ENCODE measurements at places on chromosomes 5 and 9.

- DNase-seq, result no peak
These were observed 39.9 kb downstream of the DUSP1 start for GRCh38 chr5:172730981-172731679.

DNA sequence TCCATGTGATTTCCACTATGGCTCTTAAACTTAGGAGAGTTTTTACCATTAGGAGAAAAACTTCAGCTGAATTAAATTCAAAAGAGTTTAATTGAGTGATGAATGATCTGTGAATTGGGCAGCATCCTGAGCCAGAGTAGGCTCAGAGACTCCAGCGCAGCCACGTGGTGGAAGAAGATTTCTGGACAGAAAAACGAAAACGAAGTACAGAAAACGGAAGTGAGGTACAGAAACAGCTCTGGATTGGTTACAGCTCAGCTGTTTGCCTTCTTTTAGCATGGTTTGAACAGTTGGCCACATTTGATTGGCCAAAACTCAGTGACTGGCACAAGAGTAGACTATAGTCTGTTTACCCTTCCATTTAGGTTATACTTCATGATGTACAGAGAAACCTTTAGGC lies 69.2 kb upstream of the PLPP1 start:
- no peak for DNase-seq

GRCh38 chr9:98873951-98874371 lies 66.5 kb downstream of the GALNT12 start:
- DNase-seq, result no peak

DNA sequence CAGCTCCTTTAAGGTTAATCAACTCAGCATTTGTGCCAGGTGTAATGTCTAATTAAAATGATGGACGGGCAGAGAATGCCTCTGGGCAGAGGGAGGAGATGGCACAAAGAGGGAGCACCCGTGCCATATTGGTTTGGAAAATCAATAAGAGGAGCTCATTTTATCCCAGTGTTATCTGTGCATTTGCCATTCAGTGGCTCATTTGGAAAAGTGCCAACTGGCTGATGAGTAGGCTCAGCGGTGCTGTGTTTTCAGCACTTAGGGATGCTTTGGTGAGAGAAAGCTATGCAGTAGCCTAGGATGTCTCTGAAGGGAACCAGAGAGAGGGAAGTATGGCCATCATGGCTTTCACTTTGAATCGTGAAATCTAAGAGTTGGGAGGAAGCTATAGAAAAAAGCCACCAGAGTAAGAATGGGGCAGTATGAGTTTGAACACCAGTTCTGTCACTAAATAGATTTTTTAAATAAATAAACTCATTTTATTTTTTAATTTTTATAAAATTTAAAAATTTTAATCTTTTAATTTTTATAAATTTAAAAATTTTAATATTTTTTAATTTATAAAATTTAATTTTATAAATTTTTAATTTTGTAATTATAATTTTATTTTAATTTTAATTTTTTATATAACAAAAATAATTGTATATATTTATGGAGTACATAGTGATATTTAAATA lies 472.8 kb downstream of the BRINP1 start:
- no peak for DNase-seq

- no peak for DNase-seq
These were observed 10.7 kb upstream of the DIPK1B start for GRCh38 chr9:136701668-136702053.

DNA sequence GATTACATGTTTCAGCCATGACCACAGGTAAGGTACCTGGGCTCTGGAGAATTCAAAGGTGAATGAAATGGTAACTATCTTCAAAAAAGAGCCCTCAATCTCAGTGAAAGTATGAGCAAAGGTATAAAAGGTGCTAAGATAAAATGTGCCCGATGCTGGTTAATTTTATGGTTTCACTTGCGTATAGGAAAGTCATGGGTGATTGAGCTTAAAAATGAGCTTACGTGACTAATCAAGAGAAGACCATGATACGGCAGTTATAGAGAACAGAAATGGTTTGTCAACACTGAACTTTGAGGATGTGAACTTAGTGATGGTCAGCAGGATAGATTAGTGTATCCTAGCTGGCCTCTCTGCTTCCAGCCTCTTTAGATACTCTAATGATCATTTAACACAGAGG lies 320.1 kb downstream of the DEPDC1B start:
- no peak for DNase-seq

DNA sequence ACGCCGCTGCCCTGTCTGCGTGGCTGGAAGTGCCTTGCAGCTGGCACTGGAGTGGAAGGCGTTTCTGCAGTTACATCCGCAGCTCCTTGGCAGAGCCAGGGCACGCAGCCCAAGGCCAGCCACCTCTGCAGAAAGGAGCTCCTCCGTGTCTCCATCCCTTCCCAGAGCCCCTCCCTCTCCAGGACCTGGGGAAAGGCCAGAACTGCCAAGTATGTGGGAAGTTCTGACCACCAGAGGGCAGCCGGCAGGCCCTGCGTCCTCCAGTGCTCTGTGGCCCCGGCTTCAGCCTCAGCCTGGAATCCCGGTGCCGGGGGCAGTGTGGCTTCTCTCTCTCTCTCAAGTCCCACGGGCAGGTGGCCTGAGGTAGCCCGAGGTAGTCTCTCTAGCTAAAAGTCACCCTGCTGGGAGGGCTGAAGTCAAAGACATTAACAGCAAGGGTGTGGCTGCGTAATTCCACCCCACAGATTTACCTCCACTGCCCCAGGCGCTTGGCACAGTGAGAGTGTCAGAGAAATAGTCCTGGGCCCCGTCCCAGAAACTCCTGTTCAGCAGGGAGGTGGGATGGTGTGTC lies 101.7 kb upstream of the FCN2 start:
- no peak for DNase-seq

DNA sequence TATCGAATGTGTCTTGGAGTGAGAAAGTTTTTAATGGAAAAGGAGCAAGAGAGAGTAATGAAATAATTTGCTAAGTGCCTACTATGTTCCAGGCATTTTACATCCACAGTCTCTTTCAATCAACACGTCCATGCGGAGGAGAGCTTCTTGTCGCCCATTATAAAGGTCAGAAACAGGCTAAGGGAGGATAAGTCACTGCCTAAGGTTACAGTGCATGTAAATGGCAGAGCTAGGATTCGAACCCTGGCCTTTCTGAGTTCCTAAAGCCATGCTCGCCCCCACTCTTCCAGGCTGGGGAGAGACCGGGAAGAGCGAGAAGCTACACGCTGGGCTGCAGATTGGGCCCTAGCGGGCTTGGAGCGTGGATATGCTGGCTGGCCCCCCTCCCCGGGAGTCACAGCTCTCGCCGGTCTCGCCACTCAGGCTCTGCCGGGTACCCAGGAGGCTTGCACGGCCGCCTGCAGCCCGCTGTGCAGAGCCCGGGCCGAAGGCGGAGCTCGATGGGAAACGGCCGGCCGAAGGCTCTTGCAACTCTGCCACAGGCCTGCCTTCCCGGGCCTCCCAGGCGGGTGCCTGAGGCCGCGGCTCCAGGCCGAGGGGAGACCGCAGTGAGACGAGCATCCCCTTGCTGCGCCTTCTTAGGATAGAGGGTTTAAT lies 775 bp upstream of the LHX2 start:
- no peak for DNase-seq

GRCh38 chr9:134304690-134305089 lies 21.6 kb upstream of the RXRA start:
- no peak for DNase-seq

- DNase-seq, result no peak
These were observed 961.6 kb upstream of the CDH18 start for GRCh38 chr5:20949636-20950035.
